ENCODE measurements at places on chromosomes 2 and 18. TPM values are rescaled to one million over a fixed set of nuclear protein-coding genes. Genes with fewer than 3 reads are reported as not detected.
A peak's percentile ranks its signal among the peaks of the same experiment; 100 is the strongest.

NYAP2 gene
- total RNA-seq = not detected

- H3K27ac ChIP-seq = no peak overlapping the region
- H3K4me1 ChIP-seq = no peaks in the 10 kb centered on the region
- H3K4me3 ChIP-seq = no peak overlapping the region
- no peaks in the 10 kb centered on the region for H3K36me3 ChIP-seq
- no peak for DNase-seq
These were observed 7.4 kb upstream of the NRBP1 start for GRCh38 chr2:27420996-27421395.

GRCh38 chr18:9008709-9009635 lies 93.5 kb upstream of the NDUFV2 start:
- H3K36me3 ChIP-seq = no peaks in the 10 kb centered on the region
- no peaks in the 10 kb centered on the region for H3K27me3 ChIP-seq
- no peak overlapping the region for H3K27ac ChIP-seq

GRCh38 chr2:236646871-236647270 lies 77.2 kb downstream of the ACKR3 start:
- DNase-seq = peak; percentile 24
- peaks cover 21% of the 10 kb centered on the region for H3K4me1 ChIP-seq
- H3K27ac ChIP-seq = no peak overlapping the region
- H3K27me3 ChIP-seq = no peaks in the 10 kb centered on the region
- no peak overlapping the region for H3K4me3 ChIP-seq

UGT1A8 gene
- not detected for total RNA-seq

DNA sequence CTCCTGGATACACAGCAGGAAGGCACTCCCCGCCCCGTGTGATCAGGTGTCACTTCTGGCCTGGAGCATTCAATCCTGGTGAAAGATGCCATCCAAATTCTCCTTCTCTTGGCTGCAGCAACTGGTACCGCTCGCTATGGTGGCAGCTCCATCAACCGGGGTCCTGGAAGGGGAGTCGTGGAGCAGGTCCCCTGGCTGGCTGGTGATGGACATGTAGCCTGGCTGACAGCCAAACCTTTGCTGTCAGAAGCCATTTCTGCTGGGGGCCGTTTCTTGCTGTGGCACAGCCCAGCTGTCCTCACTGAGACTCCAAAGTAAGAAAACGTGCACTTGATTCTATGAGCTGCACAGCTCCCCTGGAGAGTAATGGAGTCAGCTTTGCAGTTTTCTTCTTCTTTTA lies 7.1 kb upstream of the CYS1 start:
- H3K4me3 ChIP-seq = no peak overlapping the region
- peaks cover 9% of the 10 kb centered on the region for H3K27me3 ChIP-seq
- peaks cover 5% of the 10 kb centered on the region for H3K4me1 ChIP-seq
- no peak overlapping the region for H3K27ac ChIP-seq
- DNase-seq = no peak

DNA sequence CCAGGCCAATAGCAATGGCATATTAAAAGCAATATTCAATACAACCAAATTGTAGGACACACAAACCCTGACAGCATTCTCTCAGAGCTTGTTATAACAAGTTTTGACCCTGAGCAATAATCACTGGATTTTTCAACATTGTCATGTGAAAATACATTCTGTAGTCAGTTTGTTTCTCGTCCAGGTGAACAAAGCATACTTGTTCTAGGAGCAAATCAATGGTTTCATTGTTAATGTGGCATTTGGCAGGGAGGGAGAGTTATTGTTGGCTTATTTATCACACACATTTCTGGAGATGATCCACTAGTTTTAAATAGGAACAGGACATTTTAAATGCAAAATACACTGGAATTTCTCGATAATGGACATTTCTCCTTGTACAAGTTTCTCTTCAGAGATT lies 69.9 kb upstream of the L3MBTL4 start:
- H3K36me3 ChIP-seq = no peaks in the 10 kb centered on the region
- DNase-seq = no peak
- peaks cover 40% of the 10 kb centered on the region for H3K4me1 ChIP-seq
- H3K4me3 ChIP-seq = no peak overlapping the region

GRCh38 chr2:128612628-128613027 lies 294.0 kb upstream of the HS6ST1 start:
- H3K27me3 ChIP-seq = no peaks in the 10 kb centered on the region
- H3K36me3 ChIP-seq = no peaks in the 10 kb centered on the region
- H3K4me3 ChIP-seq = no peak overlapping the region
- no peak for DNase-seq

DNA sequence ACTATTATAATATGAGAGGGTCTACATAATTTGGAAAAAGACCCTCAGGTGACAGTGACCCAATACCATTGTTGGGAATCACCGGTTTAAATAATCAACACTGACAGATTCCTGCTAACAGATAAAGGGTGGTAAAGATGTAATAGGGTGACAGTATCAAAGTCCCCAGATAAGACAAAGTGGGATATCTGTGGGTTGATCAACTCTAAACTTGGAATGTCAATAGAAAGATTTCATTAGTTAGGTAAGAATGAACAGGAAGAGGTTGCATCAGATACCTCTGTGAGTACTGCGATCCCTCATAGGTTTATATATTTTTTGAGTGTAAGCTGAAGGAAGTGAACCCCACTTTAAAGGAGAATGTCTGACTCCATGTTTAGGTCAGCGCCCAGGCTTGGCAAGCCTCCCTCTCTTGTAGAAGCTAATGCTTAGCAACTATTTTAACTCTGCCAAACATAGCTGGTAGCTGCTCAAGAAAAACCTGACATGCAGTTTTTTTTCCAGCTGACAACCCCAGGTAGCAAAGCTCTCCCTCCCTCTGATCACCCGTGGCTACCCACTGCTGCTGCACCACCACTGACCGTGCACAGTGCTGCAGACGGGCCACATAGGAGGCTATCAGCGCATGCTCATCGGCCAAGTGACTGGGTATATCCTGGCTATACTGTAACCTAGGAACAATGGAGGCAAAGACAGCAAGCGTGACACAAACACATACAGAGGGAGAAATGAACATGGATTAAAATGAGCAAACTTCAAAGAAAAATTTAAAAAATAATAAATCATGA lies 113.3 kb upstream of the DNMT3A start:
- H3K4me1 ChIP-seq = no peaks in the 10 kb centered on the region
- no peaks in the 10 kb centered on the region for H3K36me3 ChIP-seq
- H3K4me3 ChIP-seq = no peak overlapping the region
- no peak overlapping the region for H3K27ac ChIP-seq
- no peak for DNase-seq

All from SJSA1 (cell line).